Progenitor cell of endocrine pancreas (in vitro differentiated cells): ENCODE measurements at places on chromosomes 5 and 9.
A peak's percentile ranks its signal among the peaks of the same experiment; 100 is the strongest.

GRCh38 chr5:53022930-53023511 lies 33.9 kb downstream of the ITGA2 start:
- no peak for DNase-seq

GRCh38 chr5:157857816-157858526 lies 974 bp downstream of the CLINT1 start:
- no peak for DNase-seq

GRCh38 chr5:178372142-178372571 lies 139.6 kb upstream of the PHYKPL start:
- no peak for DNase-seq

- DNase-seq: no peak
These were observed 678 bp downstream of the PLPP7 start for GRCh38 chr9:131290036-131290766.

DNA sequence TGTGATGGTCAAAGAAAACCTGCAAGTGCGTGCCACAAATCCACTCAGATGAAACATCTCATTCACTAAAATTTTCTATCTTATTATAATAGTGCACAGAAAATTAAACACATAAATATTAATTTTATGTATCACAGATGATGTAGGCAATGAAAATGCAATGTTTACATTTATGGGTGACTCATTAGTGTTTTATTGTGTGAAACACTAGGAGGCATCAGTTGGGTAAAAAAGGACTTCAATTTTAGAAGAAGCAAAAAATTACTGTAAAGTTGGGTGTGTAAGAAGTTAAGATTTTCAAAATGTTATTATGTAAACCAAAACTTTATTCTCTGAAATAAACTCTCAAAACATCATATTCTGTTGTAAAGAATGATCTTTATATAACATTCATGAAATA lies 4.0 kb downstream of the MEF2C start:
- no peak for DNase-seq

DNA sequence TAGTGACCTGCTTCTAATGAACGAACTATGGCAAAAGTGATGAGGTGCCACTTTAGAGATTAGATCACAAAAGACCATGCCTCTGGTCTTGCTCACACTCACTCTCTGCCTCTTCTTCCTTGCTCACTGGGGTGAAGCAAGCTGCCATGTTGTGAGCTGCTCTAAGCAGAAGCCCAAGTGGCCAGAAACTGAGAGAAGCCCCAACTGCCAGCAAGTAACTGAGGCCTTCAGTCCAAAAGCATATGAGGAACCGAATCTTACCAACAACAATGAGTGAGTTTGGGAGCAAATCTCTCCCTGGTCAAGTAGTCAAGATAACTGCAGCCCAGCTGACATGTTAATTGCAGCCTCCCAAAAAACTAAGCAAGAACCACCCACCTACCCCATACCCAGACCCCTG lies 126.0 kb upstream of the ACO1 start:
- no peak for DNase-seq

GRCh38 chr5:14211818-14212803 lies 69.0 kb downstream of the TRIO start:
- no peak for DNase-seq

DNA sequence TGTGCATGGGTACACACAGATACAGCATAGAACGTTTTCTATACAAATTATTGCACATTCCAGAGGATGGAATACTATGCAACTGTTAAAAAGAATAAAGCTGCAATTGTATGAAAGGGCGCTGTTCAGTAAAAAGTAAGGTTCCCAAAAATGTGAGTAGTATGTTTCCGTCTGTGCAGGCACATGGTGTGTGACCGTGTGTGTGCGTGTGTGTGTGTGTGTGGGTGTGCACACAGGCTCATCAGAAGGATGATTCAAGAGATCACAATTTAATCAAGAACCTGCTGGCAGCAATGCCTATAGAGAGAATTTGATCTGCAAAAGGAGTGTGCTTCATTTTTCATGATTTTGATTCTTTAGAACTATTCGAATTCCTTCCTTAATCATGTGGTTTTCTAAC lies 76.3 kb downstream of the SEMA4D start:
- DNase-seq: no peak

DNA sequence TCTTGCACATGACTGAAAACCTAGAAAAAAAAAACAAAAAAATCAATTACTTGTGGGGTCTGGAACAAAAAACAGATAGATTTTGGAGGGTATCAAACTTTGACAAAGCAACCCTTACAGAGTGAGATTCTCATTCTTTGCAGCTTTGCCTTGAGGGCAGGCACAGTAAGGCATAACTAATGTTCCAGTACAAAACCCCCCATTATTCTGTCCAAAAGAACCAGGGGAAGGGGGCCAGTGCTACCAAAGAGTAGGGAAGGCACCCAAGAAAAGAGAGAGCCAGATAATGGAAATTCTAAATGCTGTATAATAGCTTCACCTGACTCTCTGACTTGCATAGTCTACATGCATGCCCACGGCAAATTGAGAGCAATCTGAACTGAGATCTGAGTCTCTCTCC lies 12.9 kb downstream of the POLK start:
- no peak for DNase-seq

DNA sequence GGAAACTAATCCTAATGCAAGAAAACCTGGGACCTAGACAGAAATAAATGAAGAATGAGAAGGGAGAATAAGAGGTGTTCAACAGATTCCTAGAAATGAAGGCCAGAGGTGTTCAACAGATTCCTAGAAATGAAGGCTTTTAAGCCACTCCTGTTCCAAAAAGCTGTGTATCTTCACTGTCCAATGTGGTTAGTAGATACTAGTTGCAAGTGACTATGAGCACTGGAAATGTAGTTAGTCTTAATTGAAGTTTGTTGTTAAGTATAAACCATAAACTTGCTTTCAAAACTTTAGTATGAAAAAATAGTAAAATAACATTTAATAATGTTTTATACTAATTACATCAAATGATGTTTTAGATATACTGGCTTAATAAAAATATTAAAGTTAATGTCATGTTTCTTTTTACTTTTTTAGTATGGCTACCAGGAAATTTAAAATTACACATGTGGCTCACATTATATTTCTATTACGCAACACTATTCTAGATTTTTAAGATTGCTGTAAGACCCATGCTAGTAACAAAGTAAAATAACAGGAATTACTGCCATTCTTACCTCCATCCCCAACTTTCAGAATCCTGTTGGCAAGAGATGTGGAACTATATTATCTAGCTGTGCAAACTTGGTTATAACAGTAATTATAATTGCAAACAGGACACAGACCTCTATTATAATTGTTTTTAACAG lies 57.5 kb downstream of the RICTOR start:
- DNase-seq: no peak

DNA sequence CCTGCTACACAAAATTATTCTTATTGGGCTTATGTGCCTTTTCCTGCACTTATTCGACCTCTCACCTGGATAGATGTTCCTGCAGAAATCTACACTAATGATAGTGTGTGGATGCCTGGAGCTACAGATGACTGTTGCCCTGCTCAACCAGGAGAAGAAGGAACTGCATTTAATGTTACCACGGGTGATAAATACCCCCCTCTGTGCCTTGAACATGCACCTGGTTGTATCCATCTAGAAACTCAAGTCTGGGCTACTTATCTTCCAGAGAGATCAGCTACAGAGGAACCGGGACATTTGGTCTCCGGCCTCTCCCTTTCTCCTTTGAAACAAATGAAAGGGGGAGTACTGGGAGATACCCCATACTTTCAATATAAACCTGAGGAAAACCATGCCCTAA lies 54.5 kb downstream of the SH3PXD2B start:
- DNase-seq: no peak

GRCh38 chr5:66247176-66247960 lies 103.3 kb downstream of the SREK1 start:
- no peak for DNase-seq

- DNase-seq: no peak
These were observed 315.1 kb downstream of the RAB3C start for GRCh38 chr5:58898006-58898405.

- peak; percentile 17 for DNase-seq
These were observed 41.5 kb upstream of the MAP1B start for GRCh38 chr5:72065751-72066255.

DNA sequence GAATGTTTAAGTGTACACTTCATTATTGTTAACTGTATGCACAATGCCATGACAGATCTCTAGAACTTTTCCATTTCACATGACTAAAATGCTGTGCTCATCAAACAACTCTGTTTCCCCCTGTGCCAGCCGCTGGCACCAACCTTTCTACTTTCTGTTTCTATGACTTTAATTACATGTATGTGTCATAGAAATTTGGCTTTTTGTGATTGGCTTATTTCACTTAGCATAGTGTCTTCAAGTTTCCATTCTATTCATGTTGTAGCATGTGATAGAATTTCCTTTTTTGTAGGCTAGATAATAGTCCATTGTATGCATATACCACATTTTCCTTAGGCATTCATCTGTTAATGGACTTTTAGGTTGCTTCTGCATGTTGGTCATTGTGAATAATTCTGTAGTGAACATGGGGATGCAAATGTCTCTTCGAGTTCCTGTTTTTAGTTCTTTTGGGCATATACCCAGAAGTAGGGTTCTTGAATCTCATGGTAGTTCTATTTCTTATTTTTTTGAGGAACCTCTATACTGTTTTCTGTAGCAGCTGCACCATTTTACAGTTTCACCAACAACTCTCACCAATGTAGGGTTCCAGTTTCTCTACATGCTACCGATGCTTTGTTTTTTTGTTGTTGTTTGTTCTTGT lies 184.4 kb upstream of the DMRT1 start:
- DNase-seq: no peak

GRCh38 chr5:178278358-178279023 lies 45.9 kb upstream of the PHYKPL start:
- no peak for DNase-seq
